ENCODE measurements at places on chromosomes 3 and 15.

DNA sequence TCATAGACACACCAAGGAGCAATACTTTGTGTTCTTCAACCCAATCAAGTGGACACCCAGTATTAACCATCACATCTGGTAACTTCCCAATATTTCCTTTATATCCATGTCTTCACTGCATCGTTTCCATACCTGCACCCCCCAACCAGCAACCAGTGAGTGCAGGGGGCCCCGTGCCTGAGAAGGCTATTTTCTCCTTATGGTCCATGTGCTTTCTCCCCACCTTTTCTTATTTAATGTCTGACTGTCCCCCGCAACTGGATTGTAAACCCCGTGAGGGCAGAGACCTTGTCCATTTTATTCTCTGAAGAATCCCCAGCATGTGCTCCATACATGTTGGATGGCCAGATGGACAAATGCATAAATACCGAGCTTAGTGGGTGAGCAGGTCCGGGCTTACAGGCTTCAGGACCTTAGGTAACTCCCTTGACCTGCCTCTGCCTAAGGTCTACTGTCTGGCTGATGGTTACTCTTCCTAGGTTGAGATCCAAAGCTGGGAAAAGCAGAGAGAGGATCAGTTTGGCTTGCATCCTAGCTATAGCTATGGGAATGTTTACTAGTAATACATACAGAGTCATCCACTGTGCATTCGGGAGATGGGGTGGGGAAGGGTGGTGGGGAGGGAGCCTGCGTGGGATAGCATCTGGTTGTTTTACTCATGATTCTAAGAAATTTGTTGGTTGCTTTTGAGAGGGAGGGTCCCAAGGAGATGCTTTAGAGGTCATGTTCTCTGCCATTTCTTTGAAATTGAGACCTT is 41.5 kb downstream of the PXYLP1 start:
- DNase-seq: no peak

DNA sequence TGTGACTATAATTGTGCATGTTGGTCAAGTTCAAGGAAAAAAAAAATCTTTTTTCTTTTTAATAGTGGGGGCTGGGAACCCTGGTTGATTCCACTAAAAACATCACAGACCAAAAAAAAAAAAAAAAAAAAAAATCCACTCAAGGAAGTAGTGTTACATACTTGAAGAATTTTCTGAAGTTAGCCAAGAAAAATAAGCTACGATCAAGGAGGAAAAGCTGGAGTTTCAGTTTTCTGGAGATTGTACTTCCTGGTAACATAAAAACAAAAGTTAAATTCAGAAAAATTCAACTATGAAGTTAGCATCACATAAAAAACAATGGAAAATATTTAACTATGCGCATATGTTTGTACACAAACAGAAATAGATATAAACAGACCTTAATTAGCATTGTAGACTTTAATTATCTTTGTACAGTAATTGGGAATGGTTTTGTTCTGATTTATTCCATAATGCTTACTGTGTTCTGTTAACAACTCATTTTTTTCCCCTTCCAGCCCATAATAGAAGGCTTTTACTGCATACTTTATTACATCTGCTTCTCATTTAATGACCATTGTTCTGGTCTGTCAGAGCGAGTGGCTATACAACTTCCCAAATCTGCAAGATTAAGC is 194.3 kb downstream of the RORA start:
- DNase-seq: no peak

DNA sequence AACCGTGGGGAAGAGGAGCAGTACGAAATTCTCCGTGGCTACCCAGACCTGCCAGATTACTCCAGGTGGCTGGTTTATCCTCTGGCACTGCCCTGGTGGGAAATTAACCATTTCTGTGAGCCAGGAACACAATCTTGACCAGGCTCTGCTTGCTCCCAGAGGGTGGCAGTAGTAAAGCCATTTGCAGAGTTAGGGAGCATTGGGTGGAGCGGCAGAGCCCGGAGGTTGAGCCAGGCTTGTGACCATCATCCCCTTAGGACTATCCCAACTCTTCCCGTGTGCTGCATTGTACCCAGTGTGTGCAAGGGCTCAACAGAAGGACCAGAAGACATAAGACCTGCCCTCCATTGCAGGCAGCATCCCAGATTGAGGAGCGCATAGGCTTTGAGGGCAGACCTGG is 5.3 kb downstream of the KNG1 start:
- no peak for DNase-seq

DNA sequence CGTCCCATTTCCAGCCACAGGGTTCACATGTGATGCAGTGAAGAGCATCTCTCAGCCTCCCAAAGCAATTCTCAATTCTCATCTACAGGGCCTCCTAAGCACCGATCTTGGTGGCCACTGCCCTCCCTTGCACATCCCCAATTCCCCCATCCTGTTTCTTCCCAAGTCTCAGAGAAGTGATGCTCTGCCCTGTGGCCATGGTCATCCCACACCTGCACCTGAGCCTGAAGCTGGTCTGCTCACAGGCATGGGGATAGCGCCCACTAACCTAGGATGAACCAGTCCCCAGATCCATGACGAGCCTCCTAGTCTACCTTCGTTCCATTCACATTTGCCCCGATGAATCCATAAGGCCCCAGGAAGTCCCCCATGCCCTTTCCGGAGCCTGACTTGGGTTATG is 201.5 kb downstream of the UACA start:
- DNase-seq: no peak

DNA sequence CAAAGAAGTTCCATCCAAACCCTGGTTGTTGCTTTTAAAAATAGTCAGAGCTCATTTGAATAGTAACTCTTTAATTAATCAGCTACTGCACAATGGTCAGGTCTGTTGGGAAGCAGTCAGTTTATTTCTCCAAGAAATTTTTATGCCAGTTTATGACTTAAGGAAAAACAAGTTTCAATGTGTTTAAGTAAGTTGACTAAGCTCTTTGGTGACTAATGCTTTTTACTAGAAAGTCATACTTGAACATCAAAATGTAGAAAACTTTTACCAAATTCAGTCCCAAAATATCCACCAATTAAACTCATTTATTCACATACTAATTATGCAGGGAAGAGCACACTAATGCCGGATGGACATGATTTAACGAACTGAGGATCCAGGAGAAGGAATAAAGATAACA is 22.1 kb downstream of the PRICKLE2 start:
- DNase-seq: no peak

DNA sequence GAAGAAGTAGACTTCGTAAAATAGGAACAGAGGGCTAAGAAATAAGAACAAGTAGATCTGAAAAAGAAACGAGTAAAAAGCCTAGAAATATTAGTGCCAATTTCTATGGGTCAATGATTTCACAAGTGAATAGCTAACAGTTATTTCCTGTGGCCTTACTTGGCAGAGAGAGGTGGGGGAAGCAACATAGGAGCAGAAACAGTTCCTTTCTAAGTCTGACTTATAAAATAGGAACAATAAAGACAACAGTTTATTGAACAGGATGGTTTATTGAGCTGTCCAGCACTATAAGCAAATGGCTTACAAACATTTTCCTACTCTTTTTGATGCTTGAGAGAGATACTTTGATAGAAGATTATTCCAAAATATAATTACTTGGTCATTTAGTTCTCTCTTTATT is 37.9 kb downstream of the AGTR1 start:
- no peak for DNase-seq

DNA sequence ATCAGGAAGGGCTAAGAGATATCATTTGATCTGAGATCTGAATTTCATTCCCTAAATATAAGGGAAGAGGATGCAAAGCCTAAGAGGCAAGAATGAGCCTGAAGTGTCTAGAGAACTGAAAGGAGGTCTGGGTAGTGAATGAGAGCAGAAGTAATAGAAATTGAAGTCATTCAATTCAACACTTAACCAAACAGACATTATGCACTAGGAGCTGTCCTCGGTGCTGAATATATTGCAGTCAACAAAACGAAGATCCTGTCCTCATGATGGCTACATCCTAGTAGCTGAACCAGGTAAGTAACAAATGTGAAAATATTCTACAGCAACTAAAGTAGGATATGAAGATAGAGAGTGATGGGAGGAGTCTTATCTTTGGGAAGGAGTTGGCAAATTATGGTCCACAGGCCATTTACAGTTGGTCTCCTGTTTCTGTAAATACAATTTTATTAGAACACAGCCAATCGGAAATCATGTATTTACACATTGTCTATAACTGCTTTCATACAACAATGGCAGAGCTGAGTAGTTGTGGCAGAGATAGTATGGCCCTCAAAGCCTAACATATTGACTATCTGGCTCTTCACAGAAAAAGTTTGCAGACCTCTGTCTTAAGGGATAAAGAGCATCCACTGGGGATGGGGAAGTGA is 192.9 kb upstream of the CADPS start:
- no peak for DNase-seq

DNA sequence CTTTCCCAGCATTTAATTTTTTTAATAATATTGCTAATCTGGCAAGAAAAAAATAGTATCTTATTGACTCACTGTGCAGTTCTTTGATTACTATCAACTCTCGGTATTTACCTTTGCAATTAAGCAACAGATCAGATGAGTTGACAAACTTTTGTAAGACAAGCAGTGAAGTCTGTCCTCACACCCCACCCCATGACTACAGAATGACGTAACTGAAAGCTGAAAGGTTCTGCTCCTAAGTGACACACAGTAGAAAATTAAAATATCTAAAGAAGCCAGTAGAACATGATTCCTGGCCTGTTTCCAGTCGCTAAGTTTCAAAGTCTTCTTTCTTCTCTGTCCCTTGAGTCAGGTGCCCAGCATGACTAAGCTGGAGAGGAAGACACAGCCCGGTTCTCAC is 135.5 kb downstream of the STT3B start:
- no peak for DNase-seq

GRCh38 chr3:156433910-156434309 is 121.0 kb downstream of the SSR3 start:
- no peak for DNase-seq

- no peak for DNase-seq
These were observed 45.0 kb downstream of the TMEM44 start for GRCh38 chr3:194588236-194588635.
